ENCODE measurements at places on chromosomes 2 and 18.
A peak's percentile ranks its signal among the peaks of the same experiment; 100 is the strongest.

DNA sequence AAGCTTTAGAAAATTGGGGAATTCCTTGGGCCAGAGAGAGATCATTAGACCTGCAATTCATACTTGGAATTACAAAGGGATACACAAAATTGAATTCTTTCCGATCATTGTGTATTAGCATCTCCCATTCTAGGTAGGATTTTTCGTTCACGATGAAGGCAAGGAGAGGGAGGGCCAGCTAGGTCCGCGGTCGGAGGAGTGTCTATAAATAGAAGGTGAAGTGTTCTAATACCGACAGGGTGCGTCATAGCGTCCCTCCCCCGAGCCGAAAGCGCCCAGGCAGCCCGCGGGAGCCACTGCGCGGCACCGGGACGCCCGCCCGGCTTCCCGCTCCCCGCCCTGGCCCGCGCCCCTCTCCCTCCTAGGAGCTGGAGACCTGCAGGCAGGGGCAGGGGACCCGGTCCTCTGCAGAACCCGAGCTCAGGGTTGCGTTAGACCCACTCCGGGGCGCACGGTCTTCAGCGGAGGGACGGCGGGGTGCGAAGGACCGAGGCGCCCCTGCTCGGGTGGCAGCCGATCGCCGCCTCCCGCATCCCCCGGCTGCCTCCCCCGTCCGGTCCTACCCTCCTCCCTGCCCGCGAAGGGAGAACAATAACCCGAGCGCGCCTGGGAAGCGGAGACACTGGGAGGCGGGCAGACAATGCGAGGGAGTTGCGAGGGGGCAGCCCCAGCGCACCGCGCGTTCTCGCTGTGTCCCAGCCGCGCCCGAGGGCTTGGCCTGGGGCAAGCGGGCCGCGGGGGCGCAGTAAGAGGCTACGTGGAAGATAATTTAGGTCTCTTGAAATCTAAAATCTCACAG is 114.2 kb upstream of the SERTAD2 start:
- peak; percentile 84 for DNase-seq

GRCh38 chr18:2444201-2444875 is 127.0 kb downstream of the METTL4 start:
- no peak for DNase-seq

DNA sequence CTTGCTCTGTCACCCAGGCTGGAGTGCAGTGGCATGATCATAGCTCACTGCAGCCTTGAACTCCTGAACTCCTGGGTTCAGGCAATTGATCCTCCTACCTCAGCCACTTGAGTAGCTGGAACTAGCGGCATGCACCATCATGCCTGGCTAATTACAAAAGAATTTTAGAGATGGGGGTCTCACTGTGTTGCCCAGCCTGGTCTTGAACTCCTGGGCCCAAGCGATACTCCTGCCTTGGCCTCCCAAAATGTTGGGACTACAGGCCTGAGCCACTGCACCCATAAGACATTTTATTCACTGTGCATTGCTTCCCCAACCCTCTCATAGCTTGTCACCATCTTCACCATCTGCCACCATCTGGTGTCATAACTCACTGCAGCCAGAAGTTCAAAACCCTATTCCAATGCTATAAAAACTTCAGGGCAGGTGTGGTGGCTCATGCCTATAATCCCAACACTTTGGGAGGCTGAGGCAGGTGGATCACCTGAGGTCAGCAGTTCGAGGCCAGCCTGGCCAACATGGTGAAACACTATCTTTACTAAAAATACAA is 78.7 kb downstream of the NCAPH start:
- DNase-seq = no peak

DNA sequence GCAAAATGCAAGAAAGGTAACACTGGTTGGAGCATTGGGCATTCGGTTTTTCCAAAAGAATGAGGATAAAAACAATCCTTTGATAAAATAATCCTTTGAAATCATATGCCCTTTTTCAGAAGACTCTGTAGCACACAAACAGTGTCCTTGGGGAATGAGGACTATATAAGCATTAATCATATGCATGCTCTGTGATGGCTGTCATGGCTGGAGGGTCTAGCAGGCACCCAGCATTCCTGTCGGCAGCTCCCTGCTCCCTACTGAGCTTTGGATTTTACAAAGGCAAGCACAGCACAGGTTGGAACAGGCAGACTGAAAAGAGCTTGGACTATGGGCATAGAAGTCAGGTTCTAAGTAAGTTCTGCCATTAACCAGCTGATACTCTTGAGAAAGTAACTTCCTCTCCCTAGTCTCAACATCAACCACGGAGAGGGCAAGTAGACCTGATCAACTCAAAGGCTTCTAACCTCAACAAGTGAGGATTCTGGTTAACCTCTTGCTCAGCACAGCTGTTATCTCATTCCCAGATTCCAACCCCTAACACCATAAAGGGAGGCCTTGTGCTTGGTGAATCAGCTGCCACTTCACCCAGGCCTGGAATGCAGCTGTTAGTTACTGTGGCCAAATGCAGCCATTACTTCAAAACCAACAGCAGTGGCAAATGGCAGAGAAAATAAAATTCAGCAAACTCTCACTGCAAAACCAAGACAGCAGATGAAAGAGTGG is 29.5 kb downstream of the GALNT14 start:
- no peak for DNase-seq

- no peak for DNase-seq
Observed at GRCh38 chr2:63856303-63856603, 14.6 kb downstream of the UGP2 start.

DNA sequence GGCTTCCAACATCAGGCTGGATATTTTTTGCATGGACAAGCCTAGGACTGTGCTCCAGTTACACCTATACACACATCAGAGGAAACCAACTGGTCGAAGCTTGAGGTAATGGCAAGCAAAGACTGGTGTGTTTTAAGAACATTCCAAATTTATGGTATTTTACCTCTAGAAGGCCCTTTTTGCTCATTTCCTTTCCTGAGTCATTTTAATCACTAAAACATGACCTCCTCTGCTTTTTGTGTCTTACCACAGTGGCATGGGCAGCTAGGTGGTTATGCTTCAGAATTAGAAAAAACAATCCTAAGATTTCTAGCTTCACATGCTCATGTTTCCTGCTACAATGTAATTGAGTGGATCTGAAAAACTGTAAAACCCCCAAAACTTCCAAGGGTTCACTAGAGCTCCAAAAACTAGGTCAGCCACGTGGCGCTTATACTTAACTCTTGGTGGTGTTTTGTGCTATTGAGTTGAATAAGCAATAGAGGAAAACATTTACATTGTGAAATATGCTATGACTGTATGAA is 30.6 kb upstream of the CHRNA1 start:
- DNase-seq = no peak

- DNase-seq = no peak
Observed at GRCh38 chr2:205199165-205199850, 483.0 kb upstream of the NRP2 start.

GRCh38 chr2:241465543-241465942 is 42.8 kb downstream of the STK25 start:
- no peak for DNase-seq

- no peak for DNase-seq
Observed at GRCh38 chr2:17227856-17228255, 290.4 kb downstream of the RAD51AP2 start.

DNA sequence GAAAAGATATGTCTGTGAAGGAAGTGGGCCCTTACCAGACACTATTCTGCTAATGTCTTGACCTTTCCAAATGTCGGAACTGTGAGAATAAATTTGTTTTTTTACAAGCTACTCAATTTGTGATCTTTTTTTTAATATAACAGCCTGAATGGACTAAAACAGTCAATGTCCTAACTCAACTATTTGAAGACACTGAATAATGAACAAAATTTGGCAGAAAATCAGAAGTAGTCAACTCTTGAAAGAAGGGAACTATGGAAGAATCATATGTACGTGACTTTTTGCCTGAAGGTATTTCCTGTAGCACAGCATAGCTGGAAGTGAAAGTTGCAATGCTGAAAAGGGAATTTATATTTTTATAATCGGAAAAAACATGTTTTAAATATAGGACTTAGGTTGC is 351.8 kb upstream of the TFPI start:
- no peak for DNase-seq

GRCh38 chr2:229879191-229879950 is 42.4 kb downstream of the TRIP12 start:
- DNase-seq = no peak

- no peak for DNase-seq
Observed at GRCh38 chr2:104384961-104385360, 469.0 kb upstream of the POU3F3 start.

GRCh38 chr2:8234253-8234652 is 447.6 kb upstream of the ID2 start:
- no peak for DNase-seq

DNA sequence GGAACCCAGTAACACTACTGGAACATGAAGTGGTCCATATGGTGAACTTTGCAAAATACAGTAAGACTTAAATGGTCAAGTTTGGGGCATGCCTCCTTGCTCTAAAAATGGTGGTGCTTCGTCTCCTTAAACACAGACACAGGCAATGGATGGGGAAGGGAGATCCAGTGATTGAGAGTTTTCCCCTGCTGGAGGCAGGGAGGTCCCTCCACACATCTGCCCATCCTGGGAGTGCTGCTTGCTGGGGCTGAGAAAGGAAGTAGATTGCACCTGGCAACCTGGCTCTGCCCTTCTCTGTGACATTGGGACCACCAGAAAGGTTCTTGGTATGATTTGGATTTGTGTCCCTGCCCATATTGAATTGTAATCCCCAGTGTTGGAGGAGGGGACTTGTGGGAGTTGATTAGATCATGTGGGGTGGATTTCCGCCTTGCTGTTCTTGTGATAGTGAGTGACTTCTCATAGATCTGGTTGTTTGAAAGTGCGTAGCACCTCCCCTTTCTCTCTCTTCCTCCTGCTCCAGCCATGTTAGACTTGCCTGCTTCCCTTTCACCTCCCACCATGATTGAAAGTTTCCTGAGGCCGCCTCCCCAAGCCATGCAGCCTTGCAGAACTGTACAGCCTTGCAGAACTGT is 35.4 kb upstream of the SKOR2 start:
- no peak for DNase-seq

GRCh38 chr2:142874293-142874814 is 3.1 kb upstream of the KYNU start:
- DNase-seq = no peak

DNA sequence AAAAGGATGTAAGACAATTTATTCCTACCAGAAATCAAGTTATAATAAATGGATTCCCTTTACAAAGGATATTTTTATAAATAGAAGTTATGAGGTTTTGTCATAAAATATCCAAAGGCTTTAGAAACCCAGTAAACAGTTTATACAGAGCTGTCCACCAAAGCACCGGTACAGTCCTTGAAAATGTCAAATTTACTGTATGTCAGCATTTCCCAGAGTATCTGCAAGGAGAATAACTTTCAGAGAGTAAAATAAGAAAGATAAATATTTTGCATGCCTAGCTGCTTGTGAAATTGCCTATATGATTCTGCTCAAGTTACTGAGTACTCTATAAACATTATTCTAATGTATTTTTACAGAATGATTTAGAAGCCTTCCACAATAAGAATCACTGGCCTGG is 923.3 kb upstream of the DDX18 start:
- DNase-seq = no peak

DNA sequence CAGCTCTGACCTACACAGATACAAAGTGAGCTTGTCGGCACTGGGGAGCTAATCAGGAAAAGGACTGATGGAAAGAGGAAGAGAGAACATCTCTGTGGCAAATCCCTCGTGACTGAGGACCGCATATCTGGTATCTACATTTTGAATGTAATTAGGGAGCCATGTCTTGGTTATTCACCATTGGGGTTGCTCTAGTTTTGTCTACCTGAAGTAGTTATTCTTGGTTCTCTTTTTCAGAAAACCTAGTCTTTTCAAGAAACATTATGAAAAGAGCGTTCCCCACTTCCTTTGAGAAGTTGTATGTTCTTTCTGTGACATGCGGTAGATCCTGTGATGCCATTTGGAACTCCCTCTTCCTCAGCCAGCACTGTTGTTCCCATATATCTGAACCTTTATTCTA is 104.4 kb downstream of the DOCK10 start:
- DNase-seq = no peak

GRCh38 chr2:220157312-220157711 is 529.9 kb downstream of the SLC4A3 start:
- no peak for DNase-seq

DNA sequence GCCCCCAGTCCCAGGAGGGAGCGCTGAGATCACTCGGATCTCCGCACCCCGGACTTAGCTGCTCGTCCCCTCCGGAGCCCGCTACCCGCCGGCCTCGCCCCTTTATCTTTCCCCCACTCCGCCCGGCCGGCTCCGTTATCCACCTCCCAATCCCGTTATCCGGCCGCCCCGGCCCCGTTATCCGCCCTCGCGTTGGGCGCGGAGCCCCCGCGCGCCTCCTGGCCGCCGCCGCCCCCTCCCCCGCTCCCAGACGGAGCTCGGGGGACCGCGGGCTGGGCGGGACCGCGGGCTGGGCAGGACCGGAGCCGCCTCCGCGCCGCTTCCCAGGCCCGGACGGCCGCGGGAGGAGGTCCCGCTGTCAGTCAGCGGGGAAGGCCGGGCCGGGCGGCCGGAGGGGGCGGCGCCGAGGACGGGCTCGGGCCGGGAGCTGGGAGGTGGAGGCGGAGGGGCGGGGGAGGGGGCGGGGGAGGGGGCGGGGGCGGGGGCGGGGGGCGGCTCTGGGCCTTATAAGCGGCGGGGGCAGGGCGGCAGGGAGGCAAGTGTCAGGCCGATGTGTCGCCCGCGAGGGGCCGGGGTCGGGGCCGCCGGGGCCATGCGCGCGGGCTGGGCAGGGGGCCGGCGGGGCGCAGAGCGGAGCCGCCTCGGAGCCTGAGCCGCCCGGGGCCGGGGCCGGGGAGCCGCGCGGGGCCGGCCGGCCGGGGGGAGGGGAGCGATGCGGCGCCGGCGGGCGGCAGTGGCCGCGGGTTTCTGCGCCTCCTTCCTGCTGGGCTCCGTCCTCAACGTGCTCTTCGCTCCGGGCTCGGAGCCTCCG is at the start of gene PKDCC:
TSS of gene PKDCC (plus strand) at position 534 of the 811 bp plus-strand sequence. CDS start at position 713, 179 bp downstream.
- DNase-seq = peak; percentile 84

- no peak for DNase-seq
Observed at GRCh38 chr18:7740821-7741220, 173.7 kb downstream of the PTPRM start.

GRCh38 chr2:152630466-152630865 is 86.8 kb downstream of the PRPF40A start:
- no peak for DNase-seq

DNA sequence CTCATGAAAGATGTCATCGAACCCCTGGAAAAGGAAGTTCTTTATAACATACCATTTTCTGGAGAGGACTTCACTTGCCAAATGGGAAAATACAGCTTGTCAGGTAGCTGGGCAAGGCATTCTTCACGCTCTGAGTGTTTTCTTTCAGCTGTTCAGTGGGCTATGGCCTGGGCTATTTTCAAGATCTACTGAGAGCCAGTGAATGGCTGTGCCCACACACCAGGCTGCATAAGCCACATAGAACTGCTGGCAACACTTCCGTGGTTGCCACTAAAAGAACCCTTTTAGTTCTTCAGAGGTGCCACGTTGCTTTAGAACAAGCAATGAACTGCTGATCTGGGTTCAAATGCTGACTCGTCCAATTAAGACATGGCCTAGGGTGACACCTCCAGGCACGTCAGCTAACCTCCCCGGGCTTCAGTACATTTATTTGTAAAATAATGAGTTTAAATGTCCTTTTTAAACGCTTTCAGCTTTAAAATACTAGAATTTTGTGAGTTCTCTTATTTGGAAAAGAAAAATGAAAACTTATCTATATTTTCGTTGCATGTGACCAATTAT is 36.6 kb upstream of the GORASP2 start:
- no peak for DNase-seq

GRCh38 chr18:74463254-74463653 is 6.1 kb upstream of the DIPK1C start:
- DNase-seq = no peak

- no peak for DNase-seq
Observed at GRCh38 chr2:10007921-10008808, 35.2 kb upstream of the KLF11 start.

Data from A549 (cell line).